GM12878 (cell line): ENCODE measurements at places on chromosomes 12 and 14.

DNA sequence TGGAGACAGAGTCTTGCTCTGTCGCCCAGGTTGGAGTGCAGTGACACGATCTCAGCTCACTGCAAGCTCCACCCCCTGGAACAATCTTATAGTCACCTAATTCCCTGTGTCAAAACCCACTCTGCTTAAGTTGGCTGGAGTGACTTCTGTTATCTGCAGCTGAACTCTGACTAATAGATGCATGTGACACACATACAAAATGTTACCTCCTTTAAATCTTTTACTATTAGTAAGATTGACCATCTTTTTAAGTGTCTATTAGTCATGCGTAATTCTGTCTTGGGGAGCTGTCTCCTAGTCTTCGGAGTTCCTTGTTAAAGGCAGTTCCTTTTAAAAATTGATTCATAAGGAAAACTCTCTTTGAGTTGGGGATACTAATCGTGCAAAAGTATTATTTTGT is 7.4 kb downstream of the IFI27L1 start:
- DNase-seq, result no peak

GRCh38 chr12:88520436-88520820 is 59.8 kb downstream of the KITLG start:
- DNase-seq, result no peak

- DNase-seq, result no peak
These were observed at the start of gene VPS37B for GRCh38 chr12:122895704-122896636. Gene VPS37B, minus strand, starts transcription at chr12:122896124. Its CDS starts 62 bp downstream, at chr12:122896062.

DNA sequence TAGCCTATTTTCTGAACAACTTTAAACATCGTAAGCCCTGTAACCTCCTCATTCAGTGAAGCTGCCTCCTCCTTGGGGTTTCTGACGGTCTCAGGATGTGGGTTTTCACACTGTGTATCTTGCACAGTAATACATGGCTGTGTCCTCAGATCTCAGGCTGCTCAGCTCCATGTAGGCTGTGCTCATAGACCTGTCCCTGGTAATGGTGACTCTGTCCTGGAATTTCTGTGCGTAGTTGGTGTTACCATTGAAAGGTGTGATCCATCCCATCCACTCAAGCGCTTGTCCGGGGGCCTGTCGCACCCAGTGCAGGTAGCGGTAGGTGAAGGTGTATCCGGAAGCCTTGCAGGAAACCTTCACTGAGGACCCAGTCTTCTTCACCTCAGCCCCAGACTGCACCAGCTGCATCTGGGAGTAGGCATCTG is 980.5 kb downstream of the TMEM121 start:
- no peak for DNase-seq

- DNase-seq, result no peak
These were observed 169.7 kb upstream of the G2E3 start for GRCh38 chr14:30389134-30389876.

- no peak for DNase-seq
These were observed 99.6 kb downstream of the PTPN11 start for GRCh38 chr12:112518365-112518735.

- no peak for DNase-seq
These were observed 1.3 kb downstream of the PRPH start for GRCh38 chr12:49296034-49296835.

DNA sequence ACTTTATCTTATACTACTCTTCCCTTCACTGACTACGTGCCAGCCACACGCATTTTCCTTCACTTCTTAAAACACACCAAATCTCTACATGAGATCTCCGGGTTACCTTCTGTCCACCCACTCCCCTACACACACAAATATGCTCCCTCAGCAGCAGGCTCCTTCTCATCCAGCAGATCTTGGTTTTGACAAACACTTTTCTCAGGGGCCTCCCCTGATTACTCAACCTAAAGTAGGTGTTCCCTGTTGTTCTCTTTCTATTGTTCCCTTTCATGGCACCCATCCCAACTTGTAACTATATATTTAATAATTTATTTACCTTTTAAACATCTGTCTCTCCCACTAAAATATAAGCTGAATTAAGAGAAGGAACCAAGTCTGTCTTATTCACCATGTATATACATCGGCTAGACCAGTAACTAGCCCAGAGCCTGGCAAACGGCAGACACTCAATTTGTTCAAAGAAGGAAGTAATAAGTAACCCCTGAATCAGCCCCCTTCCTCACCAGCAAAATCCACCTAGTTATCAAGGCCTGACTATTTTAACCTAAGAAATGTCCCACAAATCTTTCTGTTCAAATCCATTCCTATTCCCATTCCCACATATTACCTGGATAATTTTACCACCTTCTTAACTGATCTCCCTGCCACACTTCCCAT is 2.7 kb downstream of the C2CD5 start:
- no peak for DNase-seq

DNA sequence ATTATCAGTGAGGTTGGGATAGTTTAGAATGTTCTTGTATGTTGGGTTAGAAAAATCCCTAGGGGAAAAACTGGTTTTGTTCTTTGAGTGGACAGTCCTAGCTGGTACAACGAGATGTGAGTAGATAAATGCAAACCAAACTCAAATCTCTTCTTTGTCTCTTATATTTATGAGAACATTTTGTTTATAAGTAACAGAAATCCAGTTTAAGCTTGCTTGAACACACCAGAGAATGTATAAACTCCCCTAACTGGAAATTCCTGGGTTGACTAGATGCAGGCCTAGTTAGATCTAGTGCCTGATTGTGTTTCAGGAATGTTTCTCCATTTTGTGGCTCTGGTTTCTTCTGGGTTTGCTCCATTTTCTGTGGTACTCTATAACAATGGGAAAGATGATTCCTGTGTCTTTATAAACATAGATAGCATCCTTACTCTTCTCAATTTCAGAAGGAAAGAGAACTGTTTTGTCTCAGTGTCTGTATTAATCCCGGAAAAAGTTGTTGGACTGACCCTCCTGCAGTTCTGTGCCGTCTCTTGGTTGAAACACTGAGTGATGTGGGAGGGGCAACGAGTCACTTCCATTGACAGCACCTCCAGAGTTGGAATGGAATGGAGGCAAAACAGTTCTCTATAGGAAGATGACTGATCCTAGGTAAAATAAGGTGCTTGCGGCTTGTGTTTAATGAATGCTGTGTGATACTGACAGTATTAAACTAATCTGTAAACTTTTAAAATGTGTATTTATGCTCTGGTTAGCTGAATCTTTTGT is 244.8 kb downstream of the TMTC2 start:
- no peak for DNase-seq

- no peak for DNase-seq
These were observed 8.7 kb upstream of the SPATS2 start for GRCh38 chr12:49358483-49359141.

GRCh38 chr12:1083889-1084262 is 92.9 kb downstream of the ERC1 start:
- no peak for DNase-seq

GRCh38 chr12:104676636-104677035 is 219.9 kb downstream of the CHST11 start:
- DNase-seq, result no peak

DNA sequence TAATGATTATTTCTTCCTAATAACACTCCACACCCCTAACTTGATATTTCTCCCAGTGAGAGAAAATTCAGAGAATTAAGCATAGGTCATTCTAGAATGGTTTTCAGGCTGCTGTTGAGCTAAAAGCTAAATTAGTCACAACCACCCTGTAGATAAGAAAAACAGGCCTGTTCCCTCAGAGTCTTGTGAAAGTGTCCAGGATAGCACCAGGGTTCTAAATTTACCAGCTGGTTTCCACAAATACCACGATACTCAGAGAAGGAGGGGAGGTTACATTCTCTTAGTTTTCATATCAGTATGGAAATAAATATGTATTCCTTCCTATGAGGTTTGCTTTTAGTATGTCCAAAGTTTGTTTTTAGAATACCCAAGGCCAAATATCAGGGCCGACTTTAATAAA is 66.0 kb upstream of the YARS2 start:
- DNase-seq, result no peak

DNA sequence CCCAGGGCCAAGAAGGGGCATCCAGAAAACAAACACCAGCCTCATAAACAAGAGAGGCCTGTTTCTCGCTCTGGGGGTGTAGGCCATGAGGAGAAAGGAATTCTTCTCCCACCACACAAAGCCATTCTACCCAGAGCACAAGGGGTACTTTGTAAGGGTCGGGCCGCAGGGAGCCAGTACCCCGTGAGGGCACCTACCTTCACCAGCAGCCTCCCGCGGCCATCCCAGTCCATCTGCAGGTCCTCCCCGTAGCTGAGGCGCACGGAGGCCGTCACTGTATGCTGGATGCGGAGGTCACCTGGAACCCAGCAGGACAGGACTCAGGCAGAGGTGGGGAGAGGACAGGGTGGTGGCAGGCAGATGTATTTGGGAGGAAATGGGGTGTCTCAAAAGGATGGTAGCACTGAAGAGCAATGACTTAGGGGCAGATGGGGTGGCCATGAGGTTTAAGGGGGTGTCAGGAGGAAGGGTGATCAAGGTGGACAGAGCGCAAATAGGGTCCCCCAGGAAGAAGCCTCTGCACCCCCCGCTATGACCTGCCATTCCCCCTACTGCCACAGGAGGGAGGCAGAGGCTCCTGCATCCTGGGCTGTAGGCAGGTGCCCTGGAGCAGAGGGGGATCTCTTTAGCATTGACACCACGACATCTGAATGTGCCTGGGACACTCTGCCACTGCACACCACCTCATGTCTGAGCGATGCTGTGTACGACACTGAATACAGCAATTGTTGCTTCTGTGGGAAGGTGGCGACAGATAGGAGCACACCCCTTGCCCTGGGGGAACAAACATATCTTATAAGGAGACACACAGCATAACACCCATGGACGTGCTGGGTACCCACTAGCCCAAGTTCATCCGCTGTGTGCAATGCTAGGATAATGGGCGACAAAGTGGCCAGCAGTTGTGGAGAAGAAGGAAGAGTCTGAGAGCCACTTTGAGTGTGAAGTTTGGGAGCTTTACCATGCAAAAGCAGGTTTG is 61.4 kb downstream of the VWF start:
- DNase-seq, result no peak

- no peak for DNase-seq
These were observed 7.5 kb upstream of the WSB2 start for GRCh38 chr12:118068445-118068844.

DNA sequence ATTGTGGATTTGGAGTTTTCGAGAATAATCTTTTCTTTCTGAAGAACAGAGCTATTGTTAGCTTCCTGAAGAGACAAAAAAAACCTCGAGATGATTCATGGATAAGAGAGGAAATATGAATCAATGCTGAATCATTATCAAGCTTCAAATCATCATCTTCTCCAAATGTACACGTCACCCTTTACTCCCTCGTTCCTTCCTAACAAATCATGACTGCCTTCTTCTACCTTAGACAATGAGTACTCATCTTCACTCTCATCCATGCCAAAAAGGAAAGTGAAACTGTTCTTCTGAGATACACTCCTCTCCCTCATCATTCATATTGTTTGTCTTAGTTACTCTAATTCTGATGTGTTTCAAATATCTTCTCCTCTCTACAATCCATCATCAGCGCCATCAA is 1115.8 kb upstream of the ATXN7L3B start:
- no peak for DNase-seq

DNA sequence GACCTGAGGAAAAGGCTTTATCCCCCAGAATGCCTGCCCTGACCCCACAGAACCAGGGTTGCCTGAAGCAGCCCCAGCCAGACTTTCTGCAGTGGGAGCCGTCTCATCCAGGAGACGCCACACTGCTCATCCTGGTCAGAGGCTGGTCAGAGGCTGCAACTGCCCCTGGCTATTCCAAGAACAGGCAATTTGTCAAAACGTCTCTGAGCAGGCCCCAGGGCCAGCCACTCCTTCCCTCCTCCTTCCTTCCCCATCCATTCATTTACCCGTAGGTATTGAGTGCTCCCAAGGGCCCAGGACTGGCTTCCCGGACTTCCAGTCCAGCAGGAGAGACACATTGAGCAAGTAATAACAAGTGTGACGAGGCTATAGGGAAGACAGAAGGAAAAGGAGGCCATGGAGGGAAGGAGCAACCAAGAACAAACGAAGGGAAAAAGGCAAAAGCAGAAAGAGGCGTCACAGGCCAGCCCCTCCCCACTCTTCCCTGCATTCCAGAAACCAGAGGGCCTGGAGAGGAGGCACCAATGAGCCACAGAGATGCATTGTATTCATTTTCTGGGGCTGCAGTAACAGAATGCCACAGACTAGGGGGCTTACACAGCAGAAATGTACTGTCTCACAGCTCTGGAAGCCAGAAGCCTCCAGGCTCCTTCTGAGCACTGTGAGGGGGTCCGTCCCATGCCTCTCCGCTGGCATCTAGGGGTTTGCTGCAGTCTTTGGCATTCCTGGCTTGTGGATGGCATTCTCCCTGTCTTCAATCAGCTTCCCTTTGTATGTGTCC is 21.0 kb upstream of the CD9 start:
- DNase-seq, result no peak

DNA sequence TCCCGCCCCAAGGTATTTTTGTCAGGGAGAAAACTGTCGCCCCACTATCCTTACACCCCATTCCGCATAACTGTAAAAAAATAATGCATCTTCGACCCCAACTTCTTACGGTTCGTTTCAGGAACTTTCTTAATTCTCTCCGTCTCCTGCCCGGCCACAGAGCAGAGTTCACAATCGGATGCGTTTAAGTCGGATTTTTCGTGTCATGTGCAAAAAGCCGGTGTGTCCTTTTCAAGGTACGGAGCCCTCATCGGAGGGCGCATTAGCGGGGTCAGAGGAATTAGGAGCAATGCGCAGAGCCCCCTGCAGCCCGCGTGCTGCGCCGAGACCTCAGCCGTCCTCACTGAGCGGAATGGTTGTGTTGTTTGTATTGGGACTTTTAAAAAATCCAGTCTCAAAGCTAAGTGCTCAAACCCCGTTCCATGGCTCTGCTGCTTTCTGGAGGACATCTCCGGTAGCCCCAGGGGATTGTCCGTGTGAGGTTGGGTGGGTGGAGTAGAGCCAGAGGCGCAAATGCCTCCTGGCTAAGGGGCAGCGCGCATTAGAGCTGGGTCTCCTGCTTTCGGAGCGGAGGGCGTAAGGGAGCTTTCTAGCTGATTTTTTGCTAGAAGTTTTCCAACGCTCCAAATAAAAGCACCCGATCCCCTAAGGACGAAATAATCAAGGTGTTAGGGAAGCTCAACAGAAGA is 3.9 kb upstream of the GSC start:
- no peak for DNase-seq

GRCh38 chr12:46921764-46922133 is 96.0 kb upstream of the SLC38A4 start:
- no peak for DNase-seq

DNA sequence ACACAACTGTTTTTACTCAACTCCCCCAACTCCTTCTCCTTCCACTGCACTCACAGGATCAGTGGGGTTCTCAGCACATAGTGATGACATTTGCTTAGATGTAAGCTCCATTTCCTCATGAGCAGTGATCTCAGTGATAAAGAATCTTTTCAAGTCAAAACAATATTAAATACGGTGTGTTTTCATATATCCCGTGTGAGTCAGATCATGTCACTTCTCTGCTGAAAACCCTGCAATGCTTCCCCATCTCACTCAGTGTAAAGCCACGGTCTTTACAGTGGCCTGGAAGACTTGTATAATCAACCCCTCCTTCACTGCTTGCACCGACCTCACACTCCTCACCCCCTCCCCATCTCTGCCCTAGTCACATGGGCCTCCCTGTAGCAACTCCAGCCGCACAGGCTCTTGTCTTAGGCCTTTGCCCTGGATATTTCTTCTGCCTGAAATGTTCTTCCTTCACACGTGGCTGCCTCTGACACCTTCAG is 149.7 kb upstream of the ARHGAP5 start:
- DNase-seq, result no peak
